ENCODE measurements at places on chromosomes 7 and 10.
A peak's percentile ranks its signal among the peaks of the same experiment; 100 is the strongest.

DNA sequence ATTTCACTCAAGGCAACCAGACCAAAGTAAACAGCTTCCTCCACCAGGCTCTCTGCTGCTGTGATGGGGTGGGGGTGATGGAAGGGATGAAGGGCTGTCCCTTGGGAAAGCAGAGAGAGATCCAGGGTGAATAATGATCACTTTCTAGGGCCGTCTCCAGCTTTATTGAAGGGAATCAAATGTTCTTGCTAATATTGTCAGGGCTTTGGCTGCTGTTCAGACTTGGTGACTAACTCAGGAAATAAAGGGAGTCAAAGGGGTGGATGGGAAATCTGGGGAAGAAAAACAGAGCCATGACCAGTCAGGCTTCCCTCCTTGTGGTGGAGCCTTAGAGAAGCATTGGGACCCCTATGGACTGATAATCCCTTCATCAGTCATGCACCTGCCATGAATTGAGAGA, 196.2 kb upstream of the AGK start:
- DNase-seq, result no peak

- DNase-seq, result no peak
These were observed 9.5 kb upstream of the SH2D4B start for GRCh38 chr10:80528185-80528700.

DNA sequence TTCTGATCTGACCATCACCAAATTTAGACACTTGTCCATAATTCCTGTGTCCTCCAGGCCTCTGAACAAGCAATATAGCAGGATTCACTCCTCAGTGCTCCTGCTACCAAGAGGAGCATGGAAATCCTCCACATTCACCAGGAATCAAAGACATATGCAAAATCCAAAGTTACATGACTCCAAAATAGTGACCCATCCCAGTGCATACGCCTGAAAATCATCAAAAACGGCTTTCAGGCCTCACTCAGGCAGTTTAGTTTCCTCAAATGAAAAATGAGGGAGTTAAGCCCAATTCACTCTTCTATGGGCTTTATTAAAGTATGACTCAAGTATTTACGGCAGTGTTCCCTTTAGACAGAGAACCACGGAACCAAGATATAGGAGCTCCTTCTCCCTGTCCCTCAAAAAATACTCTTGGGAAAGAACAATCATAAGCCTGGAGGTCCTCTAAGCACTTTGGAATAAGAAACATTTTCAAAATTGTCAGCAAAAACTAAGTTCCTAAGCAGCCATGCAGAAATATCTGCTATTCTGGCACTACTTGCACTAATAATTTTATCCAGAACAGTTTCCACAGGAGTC, 240.7 kb downstream of the PARD3 start:
- no peak for DNase-seq

- DNase-seq, result no peak
These were observed 99.1 kb downstream of the XPNPEP1 start for GRCh38 chr10:109824206-109824605.

DNA sequence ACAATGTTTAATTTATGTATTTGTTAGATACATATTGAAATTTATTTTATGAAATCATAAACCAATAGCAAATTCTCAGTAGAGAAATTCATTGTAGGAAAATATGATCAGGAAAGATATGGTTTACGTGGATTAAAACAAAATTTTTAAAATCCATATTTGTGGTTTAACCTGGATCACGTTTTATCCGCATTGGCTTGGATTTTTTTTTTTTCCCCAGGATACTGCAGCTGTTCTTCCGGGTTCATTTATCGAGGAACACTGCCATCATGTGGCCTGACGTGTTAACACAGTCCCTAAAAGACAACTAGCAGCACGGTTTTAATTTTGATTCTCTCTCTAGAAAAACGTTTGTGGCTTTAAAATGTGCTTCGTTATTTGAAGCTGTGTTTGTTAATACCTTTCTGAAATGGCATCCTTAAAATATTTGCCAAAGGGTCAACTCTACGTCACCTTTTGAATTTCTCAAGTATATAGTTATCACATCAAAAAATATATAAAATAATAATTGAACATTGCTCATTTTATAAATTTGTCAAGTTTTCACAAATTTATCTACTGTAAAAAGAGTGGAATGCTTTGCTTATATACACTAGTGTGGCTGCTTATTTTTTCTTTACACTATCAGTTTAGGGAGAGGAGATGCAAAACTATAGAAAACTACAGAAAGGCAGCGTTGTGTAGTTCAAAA, 8.7 kb upstream of the ASB4 start:
- DNase-seq, result peak; percentile 77

GRCh38 chr10:130371156-130371555, 235.0 kb downstream of the GLRX3 start:
- DNase-seq, result no peak

- DNase-seq, result no peak
These were observed 260.2 kb downstream of the STK31 start for GRCh38 chr7:23970193-23970592.

- DNase-seq, result no peak
These were observed 348.0 kb downstream of the GPAM start for GRCh38 chr10:111835574-111835973.

- DNase-seq, result no peak
These were observed 108.1 kb upstream of the AGR3 start for GRCh38 chr7:16989811-16990413.

GRCh38 chr7:33821970-33822369, 83.4 kb upstream of the BMPER start:
- no peak for DNase-seq

GRCh38 chr7:108083980-108084379, 46.2 kb downstream of the LAMB4 start:
- no peak for DNase-seq

GRCh38 chr7:21454182-21454581, 26.3 kb downstream of the SP4 start:
- no peak for DNase-seq

DNA sequence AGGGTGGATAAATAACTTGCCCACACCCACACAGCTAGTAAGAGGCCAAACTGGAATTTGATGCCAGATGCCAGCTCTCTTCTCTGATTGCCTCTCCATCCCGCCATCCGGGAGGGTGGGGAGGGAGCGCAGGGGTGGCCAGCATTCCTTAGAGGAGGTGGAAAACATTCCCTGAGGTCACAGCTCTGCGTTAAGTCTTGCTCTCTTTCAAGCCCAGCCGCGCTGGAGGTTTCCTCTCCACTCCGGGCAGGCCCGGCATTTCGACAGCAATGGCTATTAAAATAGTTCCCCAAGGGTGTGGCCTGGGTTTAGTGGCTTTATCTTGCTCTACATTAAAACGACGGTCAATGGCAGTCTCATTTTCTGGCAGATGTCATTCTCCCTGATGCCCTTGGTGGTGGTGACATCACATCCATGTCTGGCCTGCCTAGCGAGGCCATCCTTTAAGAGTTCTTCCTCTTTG, 16.1 kb upstream of the C10orf71 start:
- no peak for DNase-seq

- DNase-seq, result no peak
These were observed 42.3 kb upstream of the MSRB2 start for GRCh38 chr10:23053036-23053435.

GRCh38 chr10:32909456-32909855, 48.6 kb downstream of the ITGB1 start:
- no peak for DNase-seq

DNA sequence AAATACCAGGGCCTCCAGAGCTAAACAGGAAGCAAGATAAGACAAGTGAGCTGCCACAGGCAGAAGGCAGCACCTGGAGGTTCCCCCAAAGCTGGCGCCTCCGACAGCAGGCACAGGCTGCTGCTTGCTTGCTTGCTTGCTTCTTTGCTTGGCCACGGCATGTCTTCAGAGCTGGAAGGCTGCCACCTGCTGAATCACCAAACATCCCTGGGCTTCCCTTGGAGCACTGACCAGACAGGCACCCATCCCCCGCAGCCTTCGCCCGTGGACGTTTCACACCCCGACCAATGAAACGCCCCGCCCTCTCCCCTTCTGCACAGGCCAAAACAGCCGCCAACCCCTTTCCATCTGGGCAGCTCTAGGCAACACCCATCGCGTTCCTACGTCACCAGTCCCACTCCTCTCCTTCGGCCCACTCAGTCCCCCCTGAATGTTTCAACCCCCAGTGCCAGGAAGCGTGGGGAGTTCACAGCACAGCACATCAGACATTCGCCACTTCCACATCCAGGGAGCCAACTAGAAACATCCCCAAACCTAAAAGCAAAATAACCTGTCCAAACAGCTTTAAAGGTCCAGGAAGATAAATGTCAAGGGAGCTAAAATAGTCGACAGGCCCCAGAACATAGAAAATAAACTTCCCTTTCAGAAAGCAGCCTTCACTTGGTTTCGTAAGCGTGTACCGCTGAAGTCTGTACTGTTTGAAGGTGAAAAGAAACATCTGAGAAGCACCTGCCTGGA, 1.6 kb downstream of the SGMS1 start:
- DNase-seq, result peak; percentile 94

DNA sequence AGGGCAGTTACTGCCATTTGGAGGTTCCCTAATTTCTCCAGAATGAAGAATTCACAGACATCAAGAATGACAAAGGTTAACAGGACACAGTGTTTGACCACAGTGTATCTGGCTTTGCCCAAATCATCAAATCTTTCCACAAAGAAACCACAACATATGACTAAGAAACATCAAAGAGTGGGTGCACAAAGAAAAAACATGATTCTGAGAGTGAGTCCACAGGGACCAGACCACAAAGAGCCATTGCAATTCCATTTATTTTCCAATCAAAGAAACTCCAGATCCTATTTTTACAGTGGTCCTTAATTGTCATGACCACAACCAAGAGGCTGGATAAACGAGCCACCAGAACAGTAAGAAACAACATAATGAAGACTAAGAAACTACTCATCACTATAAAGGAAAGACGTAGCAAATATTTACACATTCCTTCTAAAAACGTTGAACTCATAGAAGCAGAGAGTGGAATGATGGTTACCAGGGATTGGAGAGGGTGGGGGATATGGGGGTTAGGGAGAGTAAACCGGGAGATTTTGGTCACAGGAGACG, 286.5 kb downstream of the DOCK4 start:
- DNase-seq, result no peak

DNA sequence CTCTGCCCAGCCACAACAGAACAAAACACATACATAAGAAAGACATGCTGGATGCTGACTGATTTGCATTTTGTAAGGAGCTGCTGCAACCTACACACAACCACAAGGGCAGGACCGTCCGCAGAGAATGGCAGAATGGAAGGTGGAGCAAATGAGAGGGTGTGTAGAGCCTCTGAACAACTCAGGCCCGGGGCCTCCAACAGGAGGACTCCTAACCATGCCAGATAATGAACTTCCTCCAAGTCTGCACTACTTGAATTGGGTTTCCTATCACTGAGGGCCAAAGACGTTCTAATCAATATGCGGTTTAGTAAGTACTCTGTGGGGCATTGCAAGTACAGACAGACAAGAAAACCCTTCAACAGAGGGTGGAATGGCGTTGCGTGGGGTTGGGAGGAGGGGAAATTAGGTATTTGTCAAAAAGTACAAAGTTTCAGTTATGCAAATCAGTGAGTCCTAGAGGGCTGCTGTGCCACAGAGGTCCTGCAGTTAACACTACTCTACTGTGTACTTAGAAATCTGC, 14.6 kb downstream of the VOPP1 start:
- peak; percentile 91 for DNase-seq

DNA sequence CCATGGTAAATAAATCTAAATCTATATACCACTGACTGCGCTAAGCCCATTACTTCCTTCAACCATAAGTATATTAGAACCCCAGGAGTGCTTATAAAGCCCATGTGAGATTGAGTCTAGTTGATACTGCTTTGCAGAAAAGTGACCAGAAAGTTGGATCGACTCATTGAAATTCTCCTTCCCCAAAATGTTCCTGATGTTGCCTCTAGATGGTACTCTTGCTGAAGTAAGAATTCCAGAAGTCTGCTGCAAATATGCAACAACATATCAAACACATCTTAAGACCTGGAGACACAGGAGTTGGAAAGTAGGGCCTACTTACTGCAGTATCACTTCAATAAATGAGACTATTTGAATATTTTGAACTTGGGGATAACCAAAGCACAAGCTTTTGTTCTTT, 550.8 kb downstream of the IPMK start:
- no peak for DNase-seq

- no peak for DNase-seq
These were observed 21.3 kb downstream of the AVL9 start for GRCh38 chr7:32516551-32517100.

- DNase-seq, result no peak
These were observed 19.1 kb downstream of the GPR26 start for GRCh38 chr10:123685260-123685659.

DNA sequence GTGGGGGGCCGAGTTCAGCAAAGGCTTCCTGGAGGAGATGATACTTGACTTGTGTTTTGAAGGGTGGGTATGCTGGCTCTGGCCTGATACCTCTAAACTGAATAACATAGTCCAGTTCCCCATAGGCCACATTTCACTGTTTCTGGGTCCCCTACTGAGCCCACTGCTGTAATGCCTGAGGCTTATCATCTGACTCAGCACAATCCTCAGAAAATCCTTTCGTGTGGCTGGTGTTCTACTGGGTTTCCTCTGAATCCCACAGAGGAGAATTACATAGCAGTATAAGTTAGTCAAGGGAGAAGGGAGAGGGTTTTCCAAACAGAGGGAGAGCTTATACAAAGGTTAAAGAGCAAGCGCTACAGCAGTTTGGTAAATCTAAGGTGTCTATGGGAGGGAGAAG, 2.8 kb upstream of the R3HCC1L start:
- DNase-seq, result no peak

- no peak for DNase-seq
These were observed 177.4 kb upstream of the PRR15 start for GRCh38 chr7:29386196-29386765.

- no peak for DNase-seq
These were observed 117.2 kb downstream of the CUX1 start for GRCh38 chr7:101934618-101935017.

GRCh38 chr10:5314840-5315239, 49.9 kb upstream of the UCN3 start:
- no peak for DNase-seq

GRCh38 chr10:129498680-129499079, 31.6 kb downstream of the MGMT start:
- DNase-seq, result no peak

DNA sequence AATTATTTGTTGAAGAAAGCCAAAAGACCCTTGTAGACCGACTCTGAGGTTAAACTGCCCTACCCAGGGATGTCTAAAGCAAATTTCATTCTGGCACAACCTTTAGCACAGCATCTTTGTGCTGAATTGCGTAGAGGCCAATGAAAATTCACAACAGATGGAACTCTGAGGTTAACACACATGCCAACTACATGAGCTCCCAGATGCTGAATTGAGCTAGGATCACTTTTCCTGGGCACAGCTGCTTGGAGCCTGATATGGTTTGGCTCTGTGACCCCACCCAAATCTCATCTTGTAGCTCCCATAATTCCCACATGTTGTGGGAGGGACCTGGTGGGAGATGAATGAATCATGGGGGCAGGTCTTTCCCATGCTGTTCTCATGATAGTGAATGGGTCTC, 158.0 kb upstream of the PTN start:
- DNase-seq, result no peak

DNA sequence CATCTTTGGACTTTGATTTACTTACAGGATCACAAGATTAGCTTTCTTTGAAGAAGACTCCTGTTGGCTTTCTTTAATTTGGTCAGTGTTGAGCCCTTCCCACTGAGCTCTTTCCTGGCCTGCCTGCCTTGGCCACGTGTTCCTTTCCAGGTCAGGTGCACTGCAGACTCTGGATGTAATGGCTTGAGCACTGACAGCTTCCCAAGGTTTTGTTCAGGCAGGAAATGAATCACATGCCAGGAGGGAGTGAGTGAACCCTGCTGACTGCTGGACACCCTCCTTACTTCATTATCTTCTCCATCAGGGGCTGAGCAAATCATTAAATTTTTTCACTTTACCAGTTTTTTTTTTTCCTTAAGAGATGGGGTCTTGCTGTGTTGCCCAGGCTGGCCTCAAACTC, 29.8 kb downstream of the SNX10 start:
- DNase-seq, result no peak

GRCh38 chr7:106757846-106758245, 96.9 kb upstream of the CCDC71L start:
- DNase-seq, result peak; percentile 95
